ENCODE measurements at places on chromosomes 2 and 18.

DNA sequence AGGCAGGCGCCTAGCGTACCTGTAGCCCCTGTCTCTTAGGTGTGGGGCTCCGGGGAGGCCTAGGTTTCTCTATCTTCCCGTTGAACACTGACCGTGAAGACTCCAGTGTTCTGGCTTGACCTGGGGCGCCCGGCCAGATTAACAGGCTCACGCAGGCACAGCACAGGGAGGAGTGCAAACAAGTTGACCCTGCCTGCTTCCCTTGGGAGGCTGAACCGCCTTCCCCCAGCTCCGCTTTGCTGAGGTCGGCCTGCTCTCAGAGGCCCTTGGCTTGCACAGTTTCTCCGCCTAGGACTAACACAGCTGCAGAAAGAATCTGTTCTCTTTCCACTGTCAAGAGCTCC lies 567 bp downstream of the PCYOX1 start:
- DNase-seq: no peak

DNA sequence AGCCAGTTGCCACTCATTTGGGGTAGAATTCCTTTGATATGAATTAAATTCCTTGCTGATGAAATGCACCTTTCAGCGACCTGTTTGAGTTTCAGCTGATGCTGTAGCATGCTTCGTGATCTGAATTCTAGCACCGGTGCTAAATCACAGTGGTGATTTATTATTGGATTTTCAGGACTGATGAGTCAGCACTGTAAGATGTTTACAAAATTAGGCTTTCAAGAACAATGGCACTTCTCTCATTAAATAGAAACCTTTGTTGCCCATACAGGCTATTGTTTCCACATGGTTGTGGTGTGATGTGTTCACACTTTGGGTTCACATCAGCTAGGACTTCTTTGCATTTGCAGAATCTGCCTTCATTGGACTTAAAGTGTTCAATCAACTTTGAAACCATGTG lies 687.7 kb downstream of the ARHGAP15 start:
- no peak for DNase-seq

GRCh38 chr18:79615586-79615985 lies 64.0 kb upstream of the CTDP1 start:
- no peak for DNase-seq

GRCh38 chr18:41126541-41127235 lies 828.3 kb upstream of the PIK3C3 start:
- no peak for DNase-seq

DNA sequence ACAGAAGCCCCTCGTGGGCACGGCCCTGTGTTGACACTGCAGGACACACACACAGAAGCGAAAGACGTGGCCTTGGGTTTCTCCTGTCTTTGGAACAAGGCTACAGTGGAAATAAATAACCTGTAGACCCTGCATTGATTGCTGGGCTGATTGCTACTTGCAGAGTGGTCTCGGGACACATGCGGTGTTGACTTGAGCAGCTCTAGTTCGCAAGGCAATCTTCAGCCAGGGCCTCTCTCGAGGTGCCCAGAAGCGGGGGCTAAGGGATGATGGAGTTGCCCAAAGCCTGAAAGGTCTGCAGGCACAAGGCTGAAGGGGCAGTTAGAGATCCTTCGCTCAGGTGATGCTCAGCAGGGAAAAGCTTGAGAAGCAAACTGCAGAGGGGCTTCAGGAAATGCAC lies 180.3 kb downstream of the SEPTIN10 start:
- no peak for DNase-seq

GRCh38 chr18:41265047-41265446 lies 690.0 kb upstream of the PIK3C3 start:
- no peak for DNase-seq
